ENCODE measurements at places on chromosomes 16 and 17.

GRCh38 chr17:79993390-79994227, 42.1 kb downstream of the TBC1D16 start:
- peak; percentile 66 for DNase-seq

DNA sequence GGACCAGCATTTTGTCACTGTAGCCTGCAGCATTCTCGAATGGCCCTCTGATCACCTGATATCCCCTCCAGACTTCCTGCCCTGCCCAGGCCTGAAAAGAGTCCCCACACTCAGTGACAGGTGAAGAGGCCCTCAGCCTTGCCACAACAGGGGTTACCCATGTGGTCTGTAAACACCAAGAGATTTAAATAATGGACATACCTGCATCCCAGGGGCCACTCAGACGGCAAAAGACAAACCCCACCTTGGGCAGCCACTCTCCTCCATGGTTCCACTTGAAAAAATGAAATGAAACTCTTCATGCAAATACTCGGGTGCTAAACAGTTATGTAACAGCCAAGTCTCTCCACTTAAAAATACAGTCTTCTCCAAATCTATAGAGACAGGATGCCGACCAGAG, 22.9 kb upstream of the PECAM1 start:
- no peak for DNase-seq

- DNase-seq = no peak
Observed at GRCh38 chr16:58542291-58542690, 27.0 kb downstream of the SETD6 start.

GRCh38 chr16:74202009-74202408, 94.6 kb upstream of the PSMD7 start:
- no peak for DNase-seq

DNA sequence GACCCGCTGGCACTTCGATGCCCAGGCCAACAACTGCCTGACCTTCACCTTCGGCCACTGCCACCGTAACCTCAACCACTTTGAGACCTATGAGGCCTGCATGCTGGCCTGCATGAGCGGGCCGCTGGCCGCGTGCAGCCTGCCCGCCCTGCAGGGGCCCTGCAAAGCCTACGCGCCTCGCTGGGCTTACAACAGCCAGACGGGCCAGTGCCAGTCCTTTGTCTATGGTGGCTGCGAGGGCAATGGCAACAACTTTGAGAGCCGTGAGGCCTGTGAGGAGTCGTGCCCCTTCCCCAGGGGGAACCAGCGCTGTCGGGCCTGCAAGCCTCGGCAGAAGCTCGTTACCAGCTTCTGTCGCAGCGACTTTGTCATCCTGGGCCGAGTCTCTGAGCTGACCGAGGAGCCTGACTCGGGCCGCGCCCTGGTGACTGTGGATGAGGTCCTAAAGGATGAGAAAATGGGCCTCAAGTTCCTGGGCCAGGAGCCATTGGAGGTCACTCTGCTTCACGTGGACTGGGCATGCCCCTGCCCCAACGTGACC, 5.0 kb downstream of the WFIKKN2 start:
- DNase-seq = no peak

DNA sequence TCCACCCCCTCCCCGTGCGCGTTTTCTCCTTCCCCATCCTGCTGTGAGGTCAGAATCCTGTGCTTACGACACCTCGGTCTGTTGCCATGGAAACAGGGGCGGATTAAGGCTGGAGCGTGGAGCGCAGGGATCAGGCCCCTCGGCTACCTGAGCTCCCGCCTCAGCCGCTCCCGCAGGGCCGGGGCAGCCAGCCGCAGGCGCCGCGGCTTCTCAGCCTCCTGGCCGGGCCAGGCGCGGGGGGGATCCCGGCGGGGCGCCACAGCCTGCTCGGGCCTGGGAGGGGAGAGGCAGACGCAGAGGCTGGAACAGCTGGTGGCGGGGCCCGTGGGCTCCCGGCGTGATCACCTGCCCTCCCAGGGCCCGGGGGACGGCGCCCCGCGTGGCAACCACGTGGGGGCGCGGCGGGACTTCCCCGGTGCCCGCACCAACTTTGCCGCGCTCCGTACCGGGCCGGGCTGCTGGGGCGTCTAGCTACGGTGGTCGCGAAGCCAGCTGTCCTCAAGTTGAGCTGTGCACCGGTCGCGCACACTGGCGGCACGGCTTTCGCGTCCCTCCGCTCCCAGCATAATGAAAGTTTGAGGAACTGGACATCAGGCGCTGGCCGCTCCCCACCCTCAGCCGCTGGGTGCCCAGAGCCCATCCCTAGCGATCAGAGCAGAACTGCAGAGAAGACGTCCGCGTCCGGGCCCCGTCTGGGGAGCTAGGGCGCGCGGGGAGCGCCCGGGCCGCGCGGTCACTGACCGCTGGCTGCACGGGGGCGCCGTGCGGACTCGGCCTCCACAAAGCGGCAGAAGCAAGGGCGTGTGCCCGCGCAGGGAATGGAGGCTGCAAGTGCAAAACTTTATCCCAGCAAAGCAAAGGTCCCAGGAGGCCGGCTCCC, 1.2 kb downstream of the RTN4RL1 start:
- DNase-seq = no peak

GRCh38 chr17:30969989-30970830, 629 bp upstream of the RNF135 start:
- DNase-seq = no peak
